Endodermal cell (in vitro differentiated cells): ENCODE measurements at places on chromosomes 4 and X. TPM values are rescaled to one million over a fixed set of nuclear protein-coding genes. Genes with fewer than 3 reads are reported as not detected.

GRCh38 chrX:125497667-125498066 lies 178.0 kb downstream of the TEX13C start:
- no peaks in the 10 kb centered on the region for H3K27me3 ChIP-seq
- H3K36me3 ChIP-seq, result no peaks in the 10 kb centered on the region
- DNase-seq, result no peak
- no peak overlapping the region for H3K27ac ChIP-seq
- H3K4me1 ChIP-seq, result no peaks in the 10 kb centered on the region

GRCh38 chr4:147057611-147058190 lies 112.0 kb upstream of the TTC29 start:
- no peaks in the 10 kb centered on the region for H3K36me3 ChIP-seq
- H3K4me1 ChIP-seq, result no peaks in the 10 kb centered on the region
- H3K27ac ChIP-seq, result no peak overlapping the region
- H3K4me3 ChIP-seq, result no peak overlapping the region
- no peak for DNase-seq

DNA sequence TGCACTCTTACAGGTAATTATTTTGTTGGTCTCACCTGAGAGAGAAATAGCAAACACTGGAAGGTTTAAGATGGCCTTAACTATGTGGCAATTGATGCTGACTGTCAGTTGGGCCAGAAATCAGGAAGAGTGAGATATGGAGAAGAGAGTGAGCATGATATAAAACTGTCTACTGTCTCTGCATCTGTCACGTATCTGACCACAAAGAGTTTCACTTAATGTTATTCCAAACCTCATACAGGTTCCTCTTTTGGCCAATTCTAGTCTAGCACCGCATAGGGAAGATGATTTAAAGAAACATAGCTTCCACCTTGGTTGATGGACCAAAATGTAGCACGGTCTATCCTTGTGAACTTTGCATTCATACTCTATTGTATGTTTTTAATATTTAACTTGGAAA lies 381.0 kb upstream of the BOD1L1 start:
- no peaks in the 10 kb centered on the region for H3K27me3 ChIP-seq
- H3K4me1 ChIP-seq, result no peaks in the 10 kb centered on the region
- no peak overlapping the region for H3K27ac ChIP-seq
- DNase-seq, result no peak

GRCh38 chr4:106424426-106424825 lies 55.8 kb upstream of the GIMD1 start:
- H3K27ac ChIP-seq, result no peak overlapping the region
- no peak overlapping the region for H3K4me3 ChIP-seq
- no peaks in the 10 kb centered on the region for H3K4me1 ChIP-seq
- H3K27me3 ChIP-seq, result peaks cover 74% of the 10 kb centered on the region

DNA sequence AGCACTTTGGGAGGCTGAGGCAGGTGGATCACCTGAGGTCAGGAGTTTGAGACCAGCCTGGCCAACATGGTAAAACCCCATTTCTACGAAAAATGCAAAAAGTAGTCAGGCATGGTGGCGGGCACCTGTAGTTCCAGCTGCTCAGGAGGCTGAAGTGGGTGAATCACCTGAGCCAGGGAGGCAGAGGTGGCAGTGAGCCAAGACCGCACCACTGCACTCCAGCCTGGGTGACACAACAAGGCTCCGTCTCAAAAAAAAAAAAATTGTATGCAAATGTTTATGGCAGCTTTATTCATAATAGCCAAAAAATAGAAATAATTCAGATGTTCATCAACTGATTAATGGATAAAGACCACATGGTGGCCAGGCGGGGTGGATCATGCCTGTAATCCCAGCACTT lies 9.8 kb upstream of the NOCT start:
- H3K4me1 ChIP-seq, result no peaks in the 10 kb centered on the region
- no peaks in the 10 kb centered on the region for H3K27me3 ChIP-seq
- no peak overlapping the region for H3K4me3 ChIP-seq
- no peaks in the 10 kb centered on the region for H3K36me3 ChIP-seq
- no peak for DNase-seq

- no peaks in the 10 kb centered on the region for H3K4me1 ChIP-seq
- H3K4me3 ChIP-seq, result no peak overlapping the region
- H3K36me3 ChIP-seq, result no peaks in the 10 kb centered on the region
- no peaks in the 10 kb centered on the region for H3K27me3 ChIP-seq
Measured at GRCh38 chr4:11650801-11651596, 222.3 kb upstream of the HS3ST1 start.

DNA sequence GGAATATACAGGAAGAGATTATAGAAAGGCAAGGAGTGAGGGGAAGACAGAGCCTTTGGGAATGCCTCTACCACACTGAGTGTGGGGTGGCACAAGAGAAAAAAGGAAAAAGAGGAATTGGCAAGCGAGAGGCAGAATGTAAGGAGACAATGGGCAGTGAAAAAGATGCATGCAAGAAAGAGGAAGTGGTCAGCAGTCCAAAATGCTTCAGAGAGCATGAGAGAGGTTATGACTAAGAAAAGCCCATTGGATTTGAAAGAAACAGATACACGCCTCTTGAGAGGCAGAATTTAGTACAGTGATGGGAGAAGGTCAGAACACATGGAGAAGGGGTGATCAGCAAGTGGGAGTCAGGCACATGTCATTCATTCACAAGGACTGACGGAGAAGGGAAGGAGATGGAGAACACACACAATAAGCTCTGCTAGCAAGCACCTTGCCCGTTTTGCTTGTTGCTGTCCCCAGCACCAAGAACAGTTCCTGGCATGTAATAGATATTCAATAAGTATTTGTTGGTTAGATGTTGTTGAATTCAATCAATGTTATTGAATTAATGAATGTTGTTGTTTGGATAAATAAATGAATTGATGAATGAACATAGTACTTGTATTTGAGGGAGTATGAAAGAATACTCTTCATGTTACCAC lies 6.3 kb downstream of the DCHS2 start:
- no peak overlapping the region for H3K4me3 ChIP-seq
- H3K36me3 ChIP-seq, result no peaks in the 10 kb centered on the region
- peaks cover 81% of the 10 kb centered on the region for H3K27me3 ChIP-seq
- H3K4me1 ChIP-seq, result no peaks in the 10 kb centered on the region
- H3K27ac ChIP-seq, result no peak overlapping the region
- DNase-seq, result no peak

DNA sequence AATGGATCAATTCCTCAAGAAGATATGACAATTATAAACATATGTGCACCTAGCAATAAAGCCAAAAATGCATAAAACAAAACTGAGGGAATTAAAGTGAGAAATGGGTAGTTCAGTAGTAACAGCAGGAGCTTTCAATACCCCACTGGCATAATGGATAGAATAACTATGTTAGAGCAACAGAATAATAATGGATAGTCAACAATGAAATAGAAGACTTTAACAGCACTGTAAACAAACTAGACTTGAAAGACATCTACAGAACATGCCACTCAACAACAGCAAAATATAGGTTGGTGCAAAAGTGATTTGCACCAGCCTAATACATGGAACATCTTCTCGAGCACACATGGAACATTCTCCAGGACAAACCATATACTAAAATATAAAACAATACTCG lies 20.0 kb upstream of the MBNL3 start:
- H3K4me3 ChIP-seq, result no peak overlapping the region
- H3K27ac ChIP-seq, result no peak overlapping the region
- no peaks in the 10 kb centered on the region for H3K4me1 ChIP-seq
- DNase-seq, result no peak
- no peaks in the 10 kb centered on the region for H3K27me3 ChIP-seq

GRCh38 chr4:83387012-83387411 lies 52.4 kb upstream of the HPSE start:
- H3K4me3 ChIP-seq, result no peak overlapping the region
- no peaks in the 10 kb centered on the region for H3K27me3 ChIP-seq
- H3K27ac ChIP-seq, result no peak overlapping the region
- no peaks in the 10 kb centered on the region for H3K4me1 ChIP-seq
- no peaks in the 10 kb centered on the region for H3K36me3 ChIP-seq

GRCh38 chr4:29708473-29708872 lies 1011.7 kb upstream of the PCDH7 start:
- H3K4me1 ChIP-seq, result no peaks in the 10 kb centered on the region
- no peaks in the 10 kb centered on the region for H3K27me3 ChIP-seq

- no peak for DNase-seq
- peaks cover 4% of the 10 kb centered on the region for H3K27me3 ChIP-seq
Measured at GRCh38 chrX:107721318-107721717, 54.3 kb downstream of the TSC22D3 start.

- H3K36me3 ChIP-seq, result peaks cover 5% of the 10 kb centered on the region
- H3K4me3 ChIP-seq, result no peak overlapping the region
- peaks cover 21% of the 10 kb centered on the region for H3K4me1 ChIP-seq
- no peaks in the 10 kb centered on the region for H3K27me3 ChIP-seq
Measured at GRCh38 chr4:37661772-37662171, 24.4 kb downstream of the RELL1 start.

DNA sequence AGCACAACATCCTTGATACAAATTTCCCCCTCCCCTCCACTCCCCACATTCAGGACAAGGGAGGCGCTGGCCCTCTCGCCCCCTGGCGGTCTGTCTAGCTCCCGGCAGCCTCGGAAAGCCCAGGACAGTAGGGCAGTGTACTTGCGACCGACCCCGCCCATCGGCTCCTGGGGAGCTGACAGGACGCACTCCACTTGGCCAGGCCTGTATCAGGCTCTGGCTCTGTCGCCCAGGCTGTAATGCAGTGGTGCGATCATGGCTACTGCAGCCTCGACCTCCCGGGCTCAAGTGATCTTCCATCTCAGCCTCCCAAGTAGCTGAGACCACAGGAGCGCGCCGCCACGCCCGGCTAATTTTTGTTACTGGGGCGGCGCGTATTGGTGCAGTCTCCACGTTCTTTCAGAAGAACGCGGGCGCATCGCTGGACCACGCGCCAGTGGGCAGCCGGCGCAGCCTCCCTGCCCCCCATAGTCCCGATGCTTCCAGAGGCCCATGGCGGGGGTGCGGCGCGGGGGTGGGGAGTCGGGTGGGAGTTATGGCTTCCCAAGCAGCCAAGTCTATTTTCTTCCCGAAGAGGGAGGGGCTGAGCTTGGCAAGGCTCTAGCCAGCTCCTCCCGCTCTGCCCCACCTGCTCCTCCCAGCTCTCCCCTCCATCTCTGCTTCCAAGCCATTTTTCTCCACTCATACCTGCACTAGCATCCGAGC lies 7.8 kb upstream of the AKAP14 start:
- no peaks in the 10 kb centered on the region for H3K27me3 ChIP-seq
- DNase-seq, result peak; percentile 94
- H3K27ac ChIP-seq, result no peak overlapping the region
- H3K4me3 ChIP-seq, result peak overlapping the region; percentile 58

GRCh38 chr4:48129307-48130014 lies 4.6 kb downstream of the TXK start:
- no peak overlapping the region for H3K4me3 ChIP-seq
- peaks cover 18% of the 10 kb centered on the region for H3K4me1 ChIP-seq
- no peaks in the 10 kb centered on the region for H3K36me3 ChIP-seq
- H3K27ac ChIP-seq, result no peak overlapping the region

GRCh38 chr4:147136310-147136709 lies 190.6 kb upstream of the TTC29 start:
- no peak overlapping the region for H3K4me3 ChIP-seq
- no peak for DNase-seq
- no peaks in the 10 kb centered on the region for H3K36me3 ChIP-seq
- H3K27me3 ChIP-seq, result no peaks in the 10 kb centered on the region
- peaks cover 3% of the 10 kb centered on the region for H3K4me1 ChIP-seq

GRCh38 chr4:186144946-186145569 lies 40.6 kb downstream of the FAM149A start:
- peaks cover 42% of the 10 kb centered on the region for H3K27me3 ChIP-seq
- no peak overlapping the region for H3K27ac ChIP-seq
- peak; percentile 82 for DNase-seq

DNA sequence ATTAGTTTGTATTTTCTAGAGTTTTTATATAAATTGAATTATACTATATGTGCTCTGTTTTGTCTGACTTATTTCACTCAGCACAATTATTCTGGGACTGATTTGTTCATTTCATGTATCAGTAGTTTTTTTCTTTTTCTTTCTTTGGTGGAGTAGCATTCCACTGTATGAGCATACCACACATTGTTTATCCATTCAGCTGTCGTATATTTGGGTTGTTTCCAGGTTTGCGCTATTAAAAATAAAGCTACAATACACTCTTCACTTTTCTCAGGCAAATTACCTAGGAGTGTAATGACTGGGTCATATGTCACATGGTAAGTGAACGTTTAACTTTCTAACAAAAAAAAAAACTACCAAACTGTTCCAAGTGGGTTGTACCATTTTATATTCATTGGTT lies 9.6 kb upstream of the OTUD4 start:
- no peak overlapping the region for H3K4me3 ChIP-seq
- H3K27me3 ChIP-seq, result no peaks in the 10 kb centered on the region
- DNase-seq, result no peak

DNA sequence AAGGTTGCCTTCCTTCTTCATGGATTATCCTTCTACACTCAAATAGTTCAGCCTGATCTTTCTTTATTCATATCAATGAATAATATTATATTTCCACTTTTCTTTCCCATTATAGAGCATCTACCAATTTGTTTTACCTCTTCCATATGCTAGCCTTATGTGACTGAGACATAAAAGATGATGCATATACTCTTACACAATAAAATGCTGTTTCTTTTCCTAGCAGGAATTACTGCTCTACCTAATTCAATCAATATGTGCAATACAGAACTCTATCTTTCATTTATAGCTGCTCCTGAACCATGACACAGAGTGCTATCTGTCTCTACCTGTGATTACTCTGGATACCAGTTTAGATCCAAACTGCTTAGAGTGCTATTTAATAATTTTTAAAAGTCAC lies 2334.0 kb downstream of the PCDH7 start:
- DNase-seq, result no peak
- H3K27ac ChIP-seq, result no peak overlapping the region
- H3K27me3 ChIP-seq, result no peaks in the 10 kb centered on the region

GRCh38 chr4:45030059-45030458 lies 303.7 kb upstream of the GNPDA2 start:
- DNase-seq, result peak; percentile 67
- peaks cover 5% of the 10 kb centered on the region for H3K4me1 ChIP-seq
- H3K4me3 ChIP-seq, result no peak overlapping the region
- no peaks in the 10 kb centered on the region for H3K36me3 ChIP-seq
- no peaks in the 10 kb centered on the region for H3K27me3 ChIP-seq

- H3K4me3 ChIP-seq, result no peak overlapping the region
- no peaks in the 10 kb centered on the region for H3K4me1 ChIP-seq
- no peaks in the 10 kb centered on the region for H3K27me3 ChIP-seq
- no peak for DNase-seq
- H3K36me3 ChIP-seq, result no peaks in the 10 kb centered on the region
Measured at GRCh38 chrX:109857584-109858228, 124.6 kb upstream of the ACSL4 start.

The CHRDL1 gene
- total RNA-seq, result 2.2 to 4.0 TPM (median 2.6 TPM) in 3 replicates

The PCDH18 gene
- total RNA-seq, result 9.2 and 9.6 TPM in 2 replicates

The MAGEA10 gene
- not detected in 3 replicates for total RNA-seq

The FTSJ1 gene
- 46.0 and 47.3 TPM in 2 replicates for total RNA-seq

The TBC1D8B gene
- 4.0 TPM in 2 replicates for total RNA-seq

The SCML2 gene
- 18.0 to 23.6 TPM (median 22.8 TPM) in 3 replicates for total RNA-seq

The SYTL4 gene
- 0.25 TPM in 1 of 3 replicates, not detected in the others for total RNA-seq

The DMRTC1B gene
- 0.80 to 2.4 TPM (median 2.2 TPM) in 3 replicates for total RNA-seq

The SLC7A11 gene
- 2.4 to 4.6 TPM (median 3.9 TPM) in 3 replicates for total RNA-seq

The SLC6A8 gene
- total RNA-seq, result 120 to 122 TPM (median 121 TPM) in 3 replicates

The NEUROG2 gene
- not detected in 3 replicates for total RNA-seq

The GAGE12F gene
- not detected in 2 replicates for total RNA-seq

The STK32B gene
- 1.4 to 4.3 TPM (median 1.6 TPM) in 3 replicates for total RNA-seq

The TMEM35A gene
- total RNA-seq, result 0.75 and 0.79 TPM in 2 replicates

The PFKFB1 gene
- 0.55 to 1.1 TPM (median 0.70 TPM) in 3 replicates for total RNA-seq

The MTM1 gene
- 4.8 to 6.0 TPM (median 5.9 TPM) in 3 replicates for total RNA-seq

The MXRA5 gene
- total RNA-seq, result 37.1 and 40.2 TPM in 2 replicates
